ENCODE measurements at places on chromosomes 7 and 10.

GRCh38 chr7:9939176-9939575 lies 1034.5 kb upstream of the PHF14 start:
- no peak for DNase-seq

GRCh38 chr7:74070619-74070921 lies 13.0 kb upstream of the LIMK1 start:
- DNase-seq: no peak

GRCh38 chr10:71344993-71345480 lies 26.0 kb downstream of the SLC29A3 start:
- no peak for DNase-seq

DNA sequence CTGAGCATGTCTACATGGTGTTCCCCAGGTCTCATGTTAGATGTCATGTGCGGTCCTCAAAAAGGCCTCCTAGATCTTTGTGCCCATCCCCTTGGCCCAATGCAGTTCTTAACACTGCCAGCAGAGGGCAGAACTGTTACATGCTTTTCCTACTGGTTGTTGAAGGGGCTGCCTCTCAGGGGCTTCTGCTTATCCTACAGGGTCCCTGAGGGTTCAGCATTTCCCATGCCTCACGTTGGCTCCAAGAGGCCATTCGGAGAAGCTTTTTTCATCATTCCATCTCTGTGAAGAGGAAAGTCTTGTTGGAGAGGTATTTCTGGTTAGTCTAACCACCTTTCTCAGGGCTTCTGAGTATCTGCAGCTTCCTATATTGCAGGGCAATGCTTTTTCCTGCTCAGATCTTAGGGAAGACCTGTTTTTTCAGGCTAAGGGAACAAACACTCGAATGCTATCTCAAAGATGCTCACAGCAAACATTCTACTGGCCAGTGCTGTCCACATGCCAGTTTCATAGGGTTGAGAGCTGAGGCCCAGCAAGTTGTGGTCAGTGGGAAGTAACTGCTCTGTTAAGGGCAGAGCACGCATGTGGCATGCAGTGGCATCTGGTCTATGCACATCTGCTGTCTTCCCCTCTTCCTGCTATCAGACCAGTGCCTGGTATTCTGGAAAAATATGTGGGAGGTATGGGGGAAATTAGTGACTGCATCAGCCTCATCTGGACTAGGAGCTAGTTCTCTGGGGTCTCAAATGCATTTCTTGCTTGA lies 31.5 kb downstream of the MBL2 start:
- DNase-seq: peak; percentile 29

DNA sequence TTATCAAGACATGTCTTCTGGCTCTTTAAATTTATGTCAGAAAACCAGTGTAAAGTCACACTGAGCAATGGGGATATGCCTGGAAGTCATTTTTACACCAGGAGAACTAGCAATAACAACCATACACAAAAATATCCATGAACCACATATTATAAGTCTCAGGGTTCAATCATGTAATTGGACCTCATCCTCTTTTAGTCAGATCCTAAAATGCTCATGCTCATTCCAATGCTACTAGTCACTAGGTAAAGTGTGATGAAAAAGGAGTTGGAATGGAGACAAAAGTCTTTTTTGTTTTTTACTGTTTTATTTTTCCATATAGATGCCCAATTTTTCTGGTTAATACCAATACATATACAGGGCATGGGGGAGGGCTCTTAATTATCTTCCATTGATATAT lies 306.1 kb downstream of the DGKB start:
- DNase-seq: no peak

DNA sequence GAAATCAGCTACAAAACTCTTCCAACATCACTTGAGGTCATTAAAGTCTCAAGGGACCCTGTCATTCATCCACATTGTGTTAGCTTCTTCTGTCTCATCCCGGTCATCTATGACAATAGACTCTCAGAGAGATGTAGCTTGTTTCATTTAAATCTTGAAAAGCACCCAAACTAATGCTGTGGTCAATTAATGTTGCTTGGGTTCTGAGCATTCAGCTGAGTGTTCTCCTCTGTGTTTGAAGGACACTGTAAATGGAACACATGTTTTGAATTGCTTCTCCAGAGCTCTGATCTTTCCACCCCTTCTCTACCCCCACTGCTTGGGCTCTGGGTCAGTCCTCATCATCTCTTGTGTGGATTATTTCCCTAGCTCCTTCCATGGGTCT lies 19.6 kb upstream of the ADD3 start:
- DNase-seq: no peak

Data from G401 (cell line).